AG09309 (cell line): ENCODE measurements at places on chromosomes 2 and 18.

DNA sequence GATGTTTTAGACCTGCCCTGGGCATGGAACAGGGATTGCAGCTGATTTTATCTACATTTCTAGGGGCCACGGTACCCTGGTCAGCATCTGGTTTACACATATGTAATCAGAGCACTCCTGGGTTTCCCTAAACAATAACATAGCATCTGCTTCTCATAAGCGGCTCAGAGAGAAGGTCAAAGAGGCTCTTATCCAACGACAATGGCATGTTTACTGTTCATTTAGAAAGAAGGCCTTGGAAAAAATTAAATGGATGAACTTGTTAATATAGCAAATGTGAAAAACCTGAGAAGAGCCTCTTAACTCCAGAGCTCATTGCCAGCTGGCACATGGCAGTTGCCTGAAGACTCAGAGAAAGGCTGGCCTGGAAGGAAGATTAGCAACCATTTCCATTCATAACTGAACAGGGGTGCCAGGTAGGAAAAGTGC lies 202.8 kb upstream of the THUMPD2 start:
- no peak for DNase-seq

- no peak for DNase-seq
These were observed 584 bp downstream of the COA5 start for GRCh38 chr2:98607741-98608115.

DNA sequence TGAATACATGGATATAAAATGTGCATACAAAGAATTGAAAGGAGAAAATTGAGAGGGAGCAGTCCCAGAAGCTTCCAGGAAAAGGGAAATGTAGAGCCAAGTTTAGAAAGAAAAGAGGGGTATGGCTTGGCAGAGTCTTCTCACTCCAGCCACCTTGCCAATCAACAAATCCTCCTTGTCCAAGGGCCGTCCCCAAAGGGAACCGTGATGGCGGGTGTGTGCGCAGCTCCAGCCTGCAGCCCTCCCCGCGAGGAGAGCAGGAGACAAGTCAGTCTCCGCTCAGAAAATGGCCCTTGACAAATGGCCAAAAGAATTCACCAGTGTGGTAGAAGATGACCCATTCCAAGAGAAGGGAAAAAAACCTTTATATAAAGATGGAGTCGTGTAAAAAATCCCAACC lies 448.3 kb upstream of the POU3F3 start:
- DNase-seq, result no peak

DNA sequence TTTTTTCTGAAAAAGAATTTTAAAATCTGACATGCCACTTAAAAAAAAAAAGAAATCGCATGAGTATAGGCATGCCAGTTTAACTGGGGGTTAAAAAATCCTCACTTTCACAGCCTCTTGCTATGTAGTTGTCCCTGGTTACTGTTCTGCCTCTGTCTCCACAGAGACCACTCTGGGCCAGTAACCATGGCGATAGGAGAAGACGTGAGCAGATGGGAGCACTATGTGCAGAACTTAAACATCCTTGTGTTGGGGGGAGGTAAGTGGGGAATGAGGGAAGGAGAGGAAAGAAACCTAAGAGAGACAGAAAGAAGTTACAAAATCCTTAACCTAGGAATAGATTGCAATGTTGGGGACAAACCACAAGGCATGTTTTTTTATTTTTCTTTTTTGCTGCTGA lies 75.9 kb upstream of the CYRIA start:
- no peak for DNase-seq

- DNase-seq, result peak; percentile 82
These were observed 185.7 kb downstream of the MTCL1 start for GRCh38 chr18:8890957-8891464.

- DNase-seq, result no peak
These were observed 17.7 kb downstream of the PDIA6 start for GRCh38 chr2:10794876-10795275.

- DNase-seq, result no peak
These were observed 45.4 kb downstream of the ST8SIA5 start for GRCh38 chr18:46711444-46711863.

DNA sequence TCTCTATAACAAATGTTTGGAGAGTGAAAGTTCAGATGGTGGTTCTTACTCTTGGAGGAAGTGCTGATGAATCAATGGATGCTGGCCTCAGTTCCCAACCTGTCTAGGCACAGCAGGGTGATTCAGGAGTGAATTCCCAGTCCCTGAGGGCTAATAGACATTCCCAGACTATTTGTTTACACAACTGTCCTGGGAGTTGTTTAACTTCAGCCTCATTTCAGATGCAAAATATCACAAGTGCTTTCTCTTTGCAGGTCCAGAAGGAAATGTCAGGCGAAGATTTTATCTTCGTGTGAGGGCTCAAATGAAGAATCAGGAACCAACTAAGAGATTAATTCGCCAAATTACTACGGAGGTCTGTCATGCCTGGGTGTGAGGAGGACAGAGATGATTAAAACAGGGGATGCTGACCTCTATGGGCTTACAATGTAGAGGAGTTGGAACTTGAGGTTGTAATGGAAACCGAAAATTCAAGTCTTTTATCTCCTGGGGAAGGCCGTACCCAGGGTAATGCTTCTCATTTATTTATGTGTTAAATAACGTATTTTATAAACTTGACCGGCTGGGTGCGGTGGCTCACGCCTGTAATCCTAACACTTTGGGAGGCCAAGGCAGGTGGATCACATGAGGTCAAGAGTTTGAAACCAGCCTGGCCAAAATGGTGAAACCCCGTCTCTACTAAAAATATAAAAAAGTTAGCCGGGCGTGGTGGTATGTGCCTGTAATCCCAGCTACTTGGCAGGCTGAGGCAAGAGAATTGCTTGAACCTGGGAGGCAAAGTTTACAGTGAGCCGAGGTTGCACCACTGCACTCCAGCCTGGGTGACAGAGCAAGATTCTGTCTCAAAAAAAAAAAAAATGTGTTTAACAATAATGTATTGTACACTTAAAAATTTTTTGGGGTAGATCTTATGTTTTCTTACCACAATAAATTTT lies 38.7 kb upstream of the SLC1A4 start:
- no peak for DNase-seq

DNA sequence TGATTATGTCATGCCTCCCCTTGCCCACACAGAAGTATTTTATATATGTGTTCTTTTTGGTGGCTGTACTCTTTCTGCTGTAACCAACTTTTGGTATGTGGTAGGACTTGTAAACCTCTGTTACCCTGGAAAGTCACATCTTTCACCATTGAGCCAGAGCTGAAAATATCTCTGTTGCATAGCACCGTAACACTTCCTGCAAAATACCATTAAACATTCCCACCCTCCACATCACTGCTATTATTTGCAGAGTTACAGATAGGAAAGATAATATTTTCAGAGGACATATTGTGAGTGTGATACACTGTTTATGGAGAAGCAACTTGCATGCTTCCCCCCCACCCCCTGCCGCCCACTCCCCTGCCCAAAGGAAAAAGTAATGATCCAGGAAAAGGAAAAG lies 44.8 kb downstream of the CAB39 start:
- peak; percentile 34 for DNase-seq

DNA sequence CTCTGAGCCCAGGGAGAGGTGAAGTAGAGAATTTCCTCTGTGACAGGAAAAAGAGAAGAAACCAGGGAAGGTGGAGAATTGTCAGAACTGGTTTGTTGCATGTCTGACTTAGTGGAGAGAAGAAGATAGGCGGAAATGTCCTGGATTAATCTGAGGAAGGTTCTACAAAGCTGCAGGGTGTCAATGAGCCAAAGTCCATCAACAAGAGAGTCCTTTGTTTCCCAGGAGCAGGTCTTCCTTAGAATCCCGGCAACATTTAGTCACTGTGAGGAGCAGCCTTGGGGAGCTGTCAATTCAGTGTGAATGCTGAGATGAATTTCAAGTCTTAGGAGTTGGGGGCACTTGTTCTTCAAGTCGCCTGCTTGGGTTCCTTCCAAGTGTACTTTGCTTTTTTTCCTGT lies 88.4 kb upstream of the CELF4 start:
- DNase-seq, result no peak
